Activated CD8-positive, alpha-beta memory T cell treated with anti-CD3 and anti-CD28 coated beads for 1 hour (primary cell): ENCODE measurements at places on chromosomes 11 and 22.
A peak's percentile ranks its signal among the peaks of the same experiment; 100 is the strongest.

DNA sequence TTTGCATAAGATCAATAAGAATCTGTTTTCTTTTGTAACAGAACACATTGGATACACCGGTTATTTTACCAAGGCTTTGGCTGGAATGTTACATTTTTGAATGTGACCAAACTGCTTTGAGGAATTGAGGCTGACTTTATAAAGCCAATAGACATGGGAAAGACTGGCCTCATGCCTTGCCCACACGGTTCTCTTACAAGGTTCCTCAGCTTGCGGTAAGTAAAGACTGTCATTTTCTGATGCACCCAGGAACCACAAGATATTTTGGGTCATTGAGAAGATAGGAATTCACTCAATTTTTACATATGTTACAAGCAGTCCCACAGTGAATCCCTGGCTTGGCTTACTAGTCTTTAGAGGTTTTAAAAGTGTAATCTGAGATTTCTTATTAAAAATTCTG, 23.9 kb downstream of the OR10A6 start:
- no peak for DNase-seq

- no peak for DNase-seq
Measured at GRCh38 chr11:66919923-66920322, 38.3 kb downstream of the PC start.

- no peak for DNase-seq
Measured at GRCh38 chr11:24155792-24156191, 341.1 kb upstream of the LUZP2 start.

DNA sequence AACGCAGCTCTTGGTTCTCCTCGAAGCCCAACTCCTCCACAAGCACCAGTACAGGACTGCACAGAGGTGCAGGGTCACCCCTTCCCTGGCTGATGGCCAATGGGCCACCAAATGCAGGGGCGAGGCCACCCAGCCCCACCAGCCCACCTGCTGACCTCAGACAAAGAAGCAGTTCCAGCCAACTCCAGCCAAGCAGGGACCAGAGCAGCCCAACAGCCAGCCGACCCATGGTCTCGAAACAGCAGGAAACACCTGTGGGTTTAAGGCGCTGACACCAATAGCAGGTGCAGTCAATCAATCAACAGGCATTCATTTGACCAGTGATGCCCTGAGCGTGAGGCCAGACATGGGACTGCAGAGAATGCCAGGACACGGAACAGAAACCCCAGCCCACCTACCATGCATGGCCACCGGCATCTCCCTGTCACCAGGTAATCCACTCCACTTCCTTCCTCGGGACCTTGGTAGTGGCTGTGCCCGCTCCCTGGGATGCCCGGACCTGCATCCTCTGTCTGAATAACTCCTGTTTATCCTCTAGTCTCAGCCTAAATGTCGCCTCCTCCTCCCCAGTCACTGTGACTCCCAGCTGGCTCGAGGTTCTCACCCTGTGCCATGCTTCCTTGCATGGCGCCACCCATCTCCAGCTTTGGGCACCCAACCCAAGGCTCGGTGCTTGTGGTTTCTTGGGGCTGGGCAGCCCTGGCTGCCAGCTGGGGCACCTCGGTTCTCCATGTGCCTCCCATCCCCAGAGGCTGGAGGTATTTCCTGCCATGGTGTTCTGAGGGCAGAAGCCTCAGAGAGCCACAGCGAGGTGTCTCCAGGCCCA, 1475.4 kb downstream of the BRD1 start:
- DNase-seq = no peak

GRCh38 chr11:73452726-73453125, 76.5 kb downstream of the RELT start:
- DNase-seq = no peak

DNA sequence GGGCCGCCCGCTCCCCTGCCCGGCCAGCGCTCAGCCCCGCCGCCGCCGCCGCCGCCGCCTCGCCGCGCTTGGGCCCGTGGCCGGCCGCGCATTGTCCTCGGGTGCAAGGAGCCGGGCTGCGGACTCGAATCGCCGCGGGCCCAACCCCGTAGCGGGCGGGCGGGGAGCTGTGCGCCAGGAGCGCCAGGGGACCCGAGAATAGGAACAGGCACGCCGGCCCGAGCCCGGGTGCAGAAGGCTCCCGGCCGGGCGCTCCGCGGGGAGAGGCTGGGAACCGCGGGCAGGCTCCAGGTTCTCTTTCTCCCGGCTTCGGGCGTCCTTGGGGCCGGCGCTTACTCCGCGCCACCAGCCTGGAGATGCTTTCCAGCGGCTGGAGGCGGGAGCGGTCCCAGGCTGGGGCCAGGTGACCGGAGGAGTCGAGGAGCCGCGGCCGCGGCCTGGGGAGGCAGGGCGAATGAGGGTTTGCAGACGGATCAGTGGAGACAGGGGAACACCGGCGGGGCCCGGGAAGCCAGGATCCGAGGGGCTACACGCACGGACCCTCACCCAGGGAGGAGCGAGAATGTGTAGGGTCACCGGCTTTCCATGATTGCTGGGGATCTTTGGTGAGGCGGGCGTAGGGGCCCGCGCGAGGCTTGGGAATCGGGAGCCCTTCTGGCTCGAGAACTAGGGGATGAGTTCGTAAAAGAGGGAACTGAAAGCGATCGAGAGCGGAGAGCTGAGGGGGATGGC, 726 bp downstream of the PKNOX2 start:
- DNase-seq = no peak

DNA sequence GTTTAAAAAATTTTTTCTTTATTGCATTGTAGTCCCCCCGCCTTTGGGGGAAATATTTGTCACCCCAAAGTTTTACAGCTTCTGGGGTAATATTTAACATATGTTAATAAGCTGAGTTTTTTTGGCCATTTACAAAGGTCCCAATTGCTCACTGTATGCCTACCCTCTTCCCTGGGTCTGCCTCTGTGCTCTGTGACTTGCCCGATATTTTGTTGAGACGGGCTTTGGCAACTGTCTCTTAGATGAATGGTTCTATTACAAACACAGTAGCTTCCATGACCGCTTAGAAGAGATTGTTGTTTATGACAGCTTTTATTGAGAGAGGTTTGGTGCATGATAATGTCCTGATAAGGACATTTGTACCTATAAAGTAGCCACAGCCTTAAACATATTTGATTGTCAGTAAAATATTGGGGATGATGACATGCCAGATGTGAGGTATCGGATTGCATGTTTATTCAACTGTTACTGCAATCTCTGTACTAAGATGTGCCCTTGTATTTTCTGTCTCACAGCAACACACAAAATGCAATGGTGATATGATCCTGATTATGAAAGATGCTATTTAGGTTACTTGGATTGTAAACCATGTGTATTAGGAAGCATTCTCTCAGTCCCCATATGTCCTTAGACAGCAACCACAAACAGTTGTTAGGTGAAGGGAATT, 103.1 kb downstream of the TEAD1 start:
- DNase-seq = no peak

DNA sequence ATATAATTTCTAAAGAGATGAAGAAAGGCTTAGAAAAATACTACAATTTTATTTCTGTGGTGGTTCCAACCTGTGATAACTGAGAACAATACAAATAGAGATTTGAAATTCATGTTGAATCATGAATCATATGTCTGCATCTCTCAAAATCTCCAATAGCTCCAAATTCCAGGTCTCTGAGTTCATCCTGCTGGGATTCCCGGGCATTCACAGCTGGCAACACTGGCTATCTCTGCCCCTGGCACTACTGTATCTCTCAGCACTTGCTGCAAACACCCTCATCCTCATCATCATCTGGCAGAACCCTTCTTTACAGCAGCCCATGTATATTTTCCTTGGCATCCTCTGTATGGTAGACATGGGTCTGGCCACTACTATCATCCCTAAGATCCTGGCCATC, at the start of gene OR56B1:
OR56B1 (plus strand) TSS at position 53 of the 400 bp plus-strand sequence; CDS start at position 122, 69 bp downstream.
- DNase-seq = no peak

DNA sequence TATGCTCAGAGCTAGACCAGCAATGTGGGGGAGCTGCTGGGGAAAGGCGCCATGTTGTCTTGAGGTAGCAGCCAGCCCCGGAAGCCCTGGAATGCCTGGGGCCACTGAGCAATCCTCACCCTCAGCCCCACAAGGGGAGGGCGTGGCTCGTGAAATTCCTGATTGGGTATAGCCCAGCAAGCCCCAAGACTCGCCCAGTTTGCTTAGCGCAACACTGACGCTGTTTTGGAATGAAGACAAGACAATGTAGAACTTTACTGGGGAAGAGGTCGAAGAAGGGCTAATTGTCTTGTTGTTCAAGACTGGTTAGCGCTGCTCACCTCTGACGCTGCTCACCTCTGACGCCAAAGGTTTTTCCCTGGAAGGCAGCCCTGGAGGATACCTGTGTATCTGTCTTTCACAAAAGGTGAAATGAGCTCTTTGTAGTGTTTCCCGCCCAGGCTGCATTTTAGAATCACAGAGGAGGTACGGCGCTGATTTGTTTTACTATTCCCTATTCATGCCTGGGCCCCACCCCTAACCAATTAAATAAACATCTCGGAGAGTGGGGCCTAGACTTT, 47.6 kb downstream of the ST3GAL4 start:
- no peak for DNase-seq

GRCh38 chr11:42773729-42774128, 538.1 kb upstream of the API5 start:
- no peak for DNase-seq

- no peak for DNase-seq
Measured at GRCh38 chr11:108854346-108854745, 189.5 kb downstream of the DDX10 start.

DNA sequence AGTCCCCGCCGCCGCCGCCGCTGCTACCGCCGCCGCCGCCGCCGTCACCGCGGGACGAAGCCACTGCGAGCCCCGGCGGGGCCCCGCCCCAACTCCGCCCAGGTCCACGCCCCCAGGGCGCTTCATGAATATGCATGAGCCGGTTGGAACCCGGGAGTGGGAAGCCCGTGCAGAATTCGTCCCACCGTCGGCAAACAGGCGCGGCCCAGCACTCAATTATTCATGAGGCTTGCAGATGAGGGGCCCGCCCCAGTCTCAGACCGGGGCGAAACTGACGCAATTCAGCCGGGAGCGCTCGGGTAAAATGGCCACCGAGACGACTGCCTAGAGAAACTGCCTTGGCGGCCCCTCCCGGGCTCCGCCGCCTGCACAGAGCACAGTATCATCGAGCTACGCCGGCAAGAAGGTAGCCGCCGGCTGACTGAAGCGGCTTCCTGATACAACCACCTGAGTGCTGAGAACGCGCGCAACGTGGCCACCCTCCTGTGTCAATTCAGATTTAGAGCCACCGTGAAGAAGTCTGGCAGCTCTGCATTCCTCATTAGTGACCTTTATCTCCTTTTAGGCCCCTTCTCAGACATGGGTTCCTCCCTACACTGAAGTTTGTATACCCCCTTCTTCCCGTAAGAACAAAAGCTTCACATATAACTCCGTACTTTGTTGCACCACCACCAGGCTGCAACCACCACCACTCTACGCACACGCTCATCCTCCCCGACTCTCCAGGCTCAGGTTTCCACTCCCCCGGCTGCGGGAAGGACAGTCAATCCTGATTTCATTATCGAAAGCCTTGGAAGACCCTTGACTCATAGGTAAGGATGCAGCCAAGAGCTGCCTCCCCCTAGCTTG, at the start of gene TNKS1BP1:
TNKS1BP1 (minus strand) TSS at position 67 of the 849 bp plus-strand sequence. CDS start 3,067 bp downstream, outside the sequence.
- DNase-seq = peak; percentile 81

DNA sequence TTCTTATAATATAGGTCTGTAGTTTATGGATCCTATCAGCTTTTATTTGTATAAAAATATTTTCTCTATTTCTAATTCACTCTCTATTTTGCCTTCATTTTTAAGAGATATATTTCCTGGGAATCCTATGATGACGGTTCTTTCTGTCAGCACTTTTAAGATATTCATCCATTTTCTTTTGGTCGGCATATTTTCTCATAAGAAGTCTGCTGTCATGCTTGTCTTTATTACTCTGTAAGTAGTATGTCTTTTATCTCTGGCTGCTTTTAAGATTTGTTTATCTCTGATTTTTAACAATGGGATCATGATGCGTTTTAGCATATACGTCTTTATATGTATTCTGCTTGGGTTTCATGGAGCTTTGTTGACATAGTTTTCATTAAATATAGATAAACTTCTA, 175.5 kb downstream of the SNX19 start:
- no peak for DNase-seq

GRCh38 chr11:14529951-14530350, 9.8 kb upstream of the PSMA1 start:
- no peak for DNase-seq

GRCh38 chr11:83871054-83871453, 584.9 kb upstream of the CCDC90B start:
- no peak for DNase-seq

DNA sequence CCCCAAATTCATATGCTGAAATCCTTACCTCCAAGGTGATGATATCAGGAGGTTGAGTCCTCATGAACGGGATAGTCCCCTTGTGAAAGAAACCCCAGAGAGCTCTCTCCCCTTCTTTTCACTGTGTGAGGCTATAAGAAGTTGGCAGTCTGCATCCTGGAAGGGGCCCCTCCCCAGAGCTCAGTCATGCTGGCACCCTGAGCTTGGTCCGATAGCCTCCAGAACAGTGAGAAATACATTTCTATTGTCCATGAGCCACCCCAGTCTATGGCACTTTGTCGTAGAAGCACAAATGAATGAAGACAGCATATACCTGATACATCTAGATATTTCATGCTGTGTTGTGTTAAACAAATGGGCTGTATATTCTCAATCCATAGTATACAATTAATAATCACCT, 81.1 kb upstream of the CRTAM start:
- DNase-seq = no peak

DNA sequence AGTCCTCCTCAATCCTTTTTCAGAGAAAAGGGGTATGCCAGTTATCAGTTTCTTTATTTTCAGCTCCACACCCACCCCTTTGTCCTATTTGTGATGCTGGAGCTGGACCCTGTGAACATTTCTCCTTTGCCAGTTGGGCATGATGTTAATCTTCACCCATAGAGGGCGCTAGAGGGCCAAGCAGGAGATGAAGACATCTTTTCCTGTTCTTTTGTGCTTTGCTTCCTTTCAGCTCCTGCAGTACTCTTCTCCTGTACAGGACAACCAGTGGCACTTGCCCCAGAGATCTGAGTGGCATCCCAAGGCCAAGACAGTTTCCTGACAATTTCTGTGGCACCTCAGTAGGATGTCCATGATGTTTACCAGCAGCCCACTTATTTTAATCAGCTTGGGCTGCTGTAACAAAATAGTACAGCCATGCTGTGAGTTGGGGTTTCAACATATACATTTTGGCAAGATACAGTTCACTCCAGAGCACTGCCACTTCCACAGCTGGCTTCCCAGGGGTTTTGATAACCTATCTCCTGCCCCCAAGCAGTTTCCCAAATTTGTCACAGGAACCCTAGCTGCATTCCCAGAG, 4.6 kb downstream of the SAA2 start:
- no peak for DNase-seq

GRCh38 chr11:86790867-86791849, 9.2 kb upstream of the PRSS23 start:
- no peak for DNase-seq

- DNase-seq = peak; percentile 66
Measured at GRCh38 chr22:37051391-37052385, at the start of gene KCTD17. KCTD17 (plus strand) TSS chr22:37051742; CDS start chr22:37051761, 19 bp downstream.
